Bone marrow (tissue), 2 donors: ENCODE measurements at places on chromosomes 5 and 9.
A peak's percentile ranks its signal among the peaks of the same experiment; 100 is the strongest.

DNA sequence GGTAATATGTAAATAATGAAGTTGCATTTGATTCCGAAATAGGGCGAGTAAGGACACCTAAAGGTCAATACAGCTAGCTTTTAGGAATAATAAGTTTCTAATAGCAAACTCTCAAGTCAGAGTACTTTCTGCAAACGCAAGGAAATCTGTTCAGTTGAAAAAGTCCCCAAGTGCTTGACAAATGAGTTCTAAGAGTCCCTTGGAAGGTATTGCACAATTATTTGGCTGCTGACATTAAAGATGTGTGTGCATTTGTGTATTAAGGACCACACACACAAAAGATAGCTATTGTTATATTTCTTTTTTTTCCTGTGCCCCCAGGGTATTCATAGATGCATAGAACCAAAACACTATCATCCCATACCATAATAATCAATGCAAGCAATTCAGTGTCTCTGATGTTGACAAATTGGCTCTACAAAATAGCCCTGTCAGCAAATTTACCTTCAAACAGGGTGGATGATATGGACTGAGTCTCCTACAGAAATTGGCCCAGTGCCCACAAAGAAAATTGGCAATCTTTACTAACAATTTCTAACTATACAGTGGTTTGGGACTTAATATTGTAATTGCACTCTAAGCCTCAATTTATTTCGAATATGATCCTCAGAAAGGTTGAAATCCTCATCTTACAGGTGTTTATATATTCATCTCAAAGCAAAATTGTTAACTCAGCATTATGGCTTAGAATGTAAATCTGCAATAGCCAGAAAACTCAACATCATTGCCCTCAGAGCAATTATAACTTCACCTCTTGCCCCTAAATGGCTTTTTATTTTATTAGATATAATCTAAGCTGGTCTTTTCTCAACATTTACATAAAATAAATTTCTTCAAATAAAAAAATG, 827.2 kb downstream of the MAT2B start:
- no peak for DNase-seq

- no peak for DNase-seq
These were observed 321.3 kb downstream of the EPB41L4A start for GRCh38 chr5:112097768-112098167.

GRCh38 chr9:2764353-2764752, 47.0 kb downstream of the KCNV2 start:
- DNase-seq: peak; percentile 19

GRCh38 chr5:1495525-1495897, 28.2 kb downstream of the LPCAT1 start:
- no peak for DNase-seq

DNA sequence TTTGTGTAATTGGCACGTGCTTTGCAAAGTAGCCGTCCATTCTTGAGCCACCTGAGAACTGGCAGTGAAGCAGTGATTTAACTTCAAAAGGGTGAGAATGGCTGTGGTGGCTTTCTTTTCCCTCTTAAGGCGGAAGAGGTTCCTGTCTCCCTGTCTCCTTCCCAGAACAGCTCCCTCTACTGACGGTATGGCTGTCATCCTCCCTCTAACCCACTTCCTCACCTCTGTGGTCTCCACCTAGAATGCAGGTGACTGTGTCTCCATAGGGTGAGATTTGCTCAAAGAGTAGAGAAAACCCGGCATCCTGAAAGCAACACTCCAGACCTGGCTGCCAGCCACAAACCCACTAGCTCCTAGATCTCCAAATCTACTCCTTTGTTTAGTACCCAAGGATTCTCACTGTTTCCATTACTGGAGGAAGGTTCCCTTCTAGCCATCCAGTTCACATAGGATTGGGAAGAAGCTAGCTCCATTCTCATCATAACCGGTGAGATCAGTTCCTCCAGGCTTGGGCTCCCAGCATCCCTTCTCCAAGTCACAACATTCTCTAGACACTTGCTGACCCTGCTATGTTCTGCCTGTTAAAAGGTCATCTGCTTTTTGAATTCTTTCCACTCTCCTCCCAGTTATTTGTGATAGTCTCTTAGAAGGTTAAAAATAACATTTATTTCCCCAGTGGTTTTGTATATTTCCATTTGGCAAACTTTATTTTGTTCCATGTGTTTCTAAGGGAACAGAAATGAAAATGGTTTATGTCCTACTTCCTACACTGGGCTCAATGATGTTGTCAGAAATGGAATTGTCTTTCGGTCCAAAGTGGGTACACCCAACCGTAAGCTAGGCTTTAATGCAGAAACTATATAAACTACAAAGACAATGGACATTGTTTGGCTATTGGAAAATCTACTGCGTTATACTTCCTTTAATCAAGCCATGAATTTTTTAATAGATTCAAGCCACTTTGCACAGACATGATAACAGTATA, 269.4 kb downstream of the CWC27 start:
- DNase-seq: no peak

GRCh38 chr5:140012443-140012842, 30.7 kb downstream of the NRG2 start:
- DNase-seq: no peak

DNA sequence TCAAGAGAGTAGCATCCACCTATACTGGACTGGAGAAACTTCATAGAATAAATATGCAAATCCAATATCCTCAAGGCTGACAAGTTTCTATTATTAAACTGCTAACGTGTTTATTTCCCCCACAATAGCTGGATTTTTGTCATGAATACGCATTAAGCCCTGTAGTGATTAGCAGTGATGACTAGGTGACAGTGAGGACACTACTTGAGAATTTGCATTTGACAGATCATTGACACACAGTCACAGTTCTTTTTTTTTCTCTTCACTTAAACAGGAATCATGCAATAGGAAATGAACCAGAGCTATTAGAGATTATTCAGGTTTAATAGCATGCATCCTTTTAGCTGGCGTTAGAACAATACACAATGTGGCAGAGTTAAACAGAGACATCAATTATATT, 35.3 kb downstream of the MPDZ start:
- DNase-seq: no peak

DNA sequence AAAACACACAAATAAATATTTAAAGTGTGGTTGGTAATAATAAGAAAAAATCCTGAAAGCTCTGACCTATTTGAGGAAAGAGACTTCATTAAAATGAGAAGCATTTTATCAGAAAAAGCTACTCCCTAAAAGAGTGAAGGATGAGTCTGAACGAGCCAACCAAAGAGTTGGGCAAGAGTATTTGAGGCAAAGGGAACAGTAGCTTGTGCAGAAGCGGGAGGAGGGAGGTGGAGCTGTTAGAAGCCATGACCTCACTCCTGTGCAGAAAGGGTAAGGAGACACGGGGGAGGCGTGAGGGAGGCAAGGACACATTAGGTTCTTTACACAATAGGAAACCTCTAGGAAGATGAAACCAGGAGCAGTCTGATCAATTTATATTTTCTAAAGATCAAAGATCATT, 29.4 kb downstream of the SH3RF2 start:
- DNase-seq: no peak

DNA sequence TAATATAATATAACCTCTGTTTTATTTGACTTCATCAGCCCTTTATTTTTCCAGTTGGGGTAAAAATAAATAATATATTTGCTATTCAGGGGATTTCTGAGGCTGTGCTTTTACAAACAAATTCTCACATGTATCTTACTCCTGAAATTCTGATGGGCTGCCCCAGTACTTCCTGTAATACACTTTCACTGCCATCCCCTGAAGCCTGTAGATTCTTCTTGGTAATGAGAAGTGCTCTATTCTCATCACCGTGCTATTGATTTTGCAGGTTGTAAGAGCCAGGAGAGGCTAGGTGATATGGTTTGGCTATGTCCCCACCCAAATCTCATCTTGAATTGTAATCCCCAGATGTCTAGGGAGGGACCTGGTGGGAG, 91.9 kb upstream of the CEP78 start:
- DNase-seq: no peak

DNA sequence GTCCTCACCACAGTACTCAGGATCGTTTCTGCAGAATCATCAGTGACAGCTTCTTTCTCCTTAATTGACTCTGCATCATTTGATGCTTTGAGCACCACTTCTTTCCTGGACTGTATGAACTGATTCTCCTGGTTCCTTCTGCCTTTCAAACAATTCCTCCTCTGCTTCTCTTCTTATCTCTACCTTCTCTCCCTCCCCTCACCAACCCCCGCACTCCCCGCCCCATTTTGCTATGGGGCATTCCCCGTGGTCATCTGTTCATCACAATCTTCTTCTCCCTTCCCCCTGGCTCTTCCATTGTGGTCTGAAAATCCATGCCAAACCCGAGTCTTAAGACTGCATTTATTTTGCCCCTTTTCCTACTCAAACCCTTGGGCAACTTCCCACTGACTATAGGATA, 57.9 kb downstream of the FAM78A start:
- DNase-seq: no peak

GRCh38 chr5:134608555-134608954, 24.1 kb downstream of the SAR1B start:
- no peak for DNase-seq

DNA sequence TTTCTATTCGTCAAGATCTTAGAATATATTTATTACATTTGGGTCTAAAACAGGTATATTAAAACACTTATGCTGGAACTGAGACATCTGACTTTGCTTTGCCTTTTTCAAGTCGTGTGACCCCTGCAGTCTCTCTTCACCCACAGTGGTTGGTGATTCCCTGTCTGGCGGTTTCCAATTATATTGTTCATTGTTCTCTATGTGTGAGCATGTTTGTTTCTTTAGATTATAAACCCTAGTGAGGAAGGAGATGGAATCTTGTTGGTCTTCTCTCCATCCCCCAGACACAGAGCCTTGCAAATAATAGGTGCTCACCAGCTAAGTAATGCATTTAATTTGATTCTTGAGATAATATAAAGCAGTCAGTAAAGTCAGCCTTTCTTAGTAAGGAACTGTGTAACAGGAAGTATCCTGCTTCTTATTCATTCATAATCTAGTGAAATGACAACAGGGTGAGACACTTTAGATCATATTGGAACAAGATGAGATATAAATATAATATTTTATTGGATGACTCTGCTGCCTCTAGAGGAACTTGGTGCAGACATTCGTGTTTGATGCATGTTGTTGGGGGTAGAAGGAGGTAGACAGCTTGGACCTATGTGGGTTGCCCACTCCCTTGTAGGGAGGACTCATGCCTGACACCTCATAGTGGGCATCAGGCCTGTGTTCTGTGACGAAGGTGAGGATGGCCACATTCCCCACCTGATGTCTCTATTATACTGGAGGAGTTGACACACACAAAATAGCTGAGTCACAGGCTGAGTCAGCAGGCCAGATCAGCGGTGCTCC, 88.1 kb downstream of the FGF1 start:
- no peak for DNase-seq

DNA sequence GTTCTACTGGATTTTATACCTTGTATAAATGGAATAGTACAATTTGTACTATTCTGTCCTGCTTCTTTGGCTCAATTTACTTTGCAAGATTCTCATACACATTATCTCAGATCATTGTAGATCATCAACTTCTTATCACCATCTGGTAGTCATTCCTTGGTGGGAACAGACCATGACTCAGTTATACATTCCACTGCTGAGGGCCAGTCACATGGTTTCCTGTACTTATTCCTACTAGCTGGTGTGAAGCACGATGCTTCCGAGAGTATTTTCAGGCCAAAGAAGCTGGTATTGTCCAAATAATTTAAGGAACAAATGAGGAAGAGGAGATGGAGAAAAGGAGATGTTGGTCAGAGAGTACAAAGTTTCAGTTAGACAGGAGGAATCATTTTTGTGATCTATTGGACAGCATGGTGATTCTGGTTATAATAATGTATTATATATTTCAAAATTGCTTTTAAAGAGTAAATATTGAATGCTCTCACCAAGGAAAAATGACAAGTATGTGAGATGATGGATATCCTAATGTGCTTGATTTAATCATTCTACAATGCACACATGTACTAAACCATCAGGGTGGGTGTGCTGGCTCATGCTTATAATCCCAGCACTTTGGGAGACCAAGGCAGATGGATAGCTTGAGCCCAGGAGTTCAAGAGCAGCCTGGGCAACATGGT, 124.1 kb downstream of the SYK start:
- no peak for DNase-seq

DNA sequence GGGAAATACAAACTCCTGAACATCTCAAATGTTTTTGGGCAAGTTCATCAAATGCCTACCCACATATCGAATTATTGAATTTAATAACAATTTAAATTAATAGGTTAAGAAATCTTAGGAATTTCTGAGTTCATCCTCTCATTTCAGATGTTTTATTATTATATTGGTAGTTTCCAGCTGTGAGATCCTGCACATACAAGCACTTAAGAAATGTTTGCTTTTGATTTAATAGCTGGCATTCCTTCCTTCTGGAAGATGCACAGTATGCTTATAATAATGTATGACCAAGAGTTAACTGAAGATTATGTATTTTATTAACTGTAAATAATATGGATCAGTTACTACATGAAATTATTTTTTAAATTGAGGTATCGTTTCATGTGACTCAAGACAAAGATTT, 13.9 kb downstream of the TNPO1 start:
- DNase-seq: no peak

GRCh38 chr9:70466976-70467561, 52.6 kb upstream of the KLF9 start:
- DNase-seq: no peak

- DNase-seq: no peak
These were observed 98.9 kb upstream of the FCN2 start for GRCh38 chr9:134781591-134782302.

DNA sequence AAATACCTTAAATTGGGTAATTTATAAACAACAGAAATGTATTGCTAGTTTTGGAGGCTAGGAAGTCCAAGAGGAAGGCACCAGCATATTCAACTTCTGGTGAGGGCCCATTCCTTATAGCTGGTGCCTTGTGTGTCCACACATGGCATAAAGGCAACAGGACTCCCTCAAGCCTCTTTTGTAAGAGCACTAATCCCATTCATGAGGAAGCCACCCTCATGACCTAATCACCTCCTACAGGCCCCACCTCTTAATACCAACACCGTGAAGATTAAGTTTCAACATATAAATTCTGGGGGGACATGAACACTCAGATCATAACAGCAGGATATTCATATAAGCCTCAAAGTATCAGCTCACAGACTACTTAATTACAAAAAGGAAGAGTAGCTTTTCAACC, 4.0 kb upstream of the PLAC8L1 start:
- no peak for DNase-seq

DNA sequence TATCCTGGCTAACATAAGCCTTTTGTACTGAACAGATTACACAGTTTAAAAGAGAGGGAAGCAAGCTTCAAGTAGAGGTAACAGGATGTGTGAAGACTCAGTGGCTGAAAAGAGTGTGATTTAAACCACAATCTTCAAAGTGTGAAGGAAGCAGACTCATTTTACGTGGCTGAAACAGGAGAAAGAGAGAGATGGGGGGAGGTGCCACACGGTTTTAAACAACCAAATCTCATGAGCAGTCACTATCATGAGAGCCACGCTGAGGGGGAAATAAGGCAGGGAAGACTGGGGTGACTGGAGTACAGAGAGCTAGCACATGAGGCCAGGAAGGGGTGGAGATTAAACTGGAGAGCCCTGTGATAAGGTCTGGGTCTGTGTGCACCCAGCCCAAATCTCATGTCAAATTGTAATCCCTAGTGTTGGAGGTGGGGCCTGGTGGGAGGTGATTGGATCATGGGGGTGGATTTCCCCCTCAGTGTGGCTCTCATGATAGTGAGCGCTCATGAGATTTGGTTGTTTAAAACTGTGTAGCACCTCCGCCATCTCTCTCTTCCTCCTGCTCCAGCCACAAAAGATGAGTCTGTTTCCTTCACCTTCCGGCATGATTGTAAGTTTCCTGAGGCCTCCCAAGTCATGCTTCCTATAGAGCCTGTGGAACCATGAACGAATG, 318.6 kb upstream of the CD180 start:
- DNase-seq: no peak

- DNase-seq: no peak
These were observed 132.1 kb downstream of the KDM4C start for GRCh38 chr9:6889868-6890267.

GRCh38 chr5:124746916-124747790, 714 bp upstream of the ZNF608 start:
- DNase-seq: peak; percentile 61
